SW480 (cell line): ENCODE measurements at places on chromosomes 5 and 9.

GRCh38 chr5:142323480-142324135 is 1.2 kb downstream of the SPRY4 start:
- DNase-seq = no peak

GRCh38 chr9:124331580-124331979 is 73.8 kb downstream of the NEK6 start:
- DNase-seq = no peak

DNA sequence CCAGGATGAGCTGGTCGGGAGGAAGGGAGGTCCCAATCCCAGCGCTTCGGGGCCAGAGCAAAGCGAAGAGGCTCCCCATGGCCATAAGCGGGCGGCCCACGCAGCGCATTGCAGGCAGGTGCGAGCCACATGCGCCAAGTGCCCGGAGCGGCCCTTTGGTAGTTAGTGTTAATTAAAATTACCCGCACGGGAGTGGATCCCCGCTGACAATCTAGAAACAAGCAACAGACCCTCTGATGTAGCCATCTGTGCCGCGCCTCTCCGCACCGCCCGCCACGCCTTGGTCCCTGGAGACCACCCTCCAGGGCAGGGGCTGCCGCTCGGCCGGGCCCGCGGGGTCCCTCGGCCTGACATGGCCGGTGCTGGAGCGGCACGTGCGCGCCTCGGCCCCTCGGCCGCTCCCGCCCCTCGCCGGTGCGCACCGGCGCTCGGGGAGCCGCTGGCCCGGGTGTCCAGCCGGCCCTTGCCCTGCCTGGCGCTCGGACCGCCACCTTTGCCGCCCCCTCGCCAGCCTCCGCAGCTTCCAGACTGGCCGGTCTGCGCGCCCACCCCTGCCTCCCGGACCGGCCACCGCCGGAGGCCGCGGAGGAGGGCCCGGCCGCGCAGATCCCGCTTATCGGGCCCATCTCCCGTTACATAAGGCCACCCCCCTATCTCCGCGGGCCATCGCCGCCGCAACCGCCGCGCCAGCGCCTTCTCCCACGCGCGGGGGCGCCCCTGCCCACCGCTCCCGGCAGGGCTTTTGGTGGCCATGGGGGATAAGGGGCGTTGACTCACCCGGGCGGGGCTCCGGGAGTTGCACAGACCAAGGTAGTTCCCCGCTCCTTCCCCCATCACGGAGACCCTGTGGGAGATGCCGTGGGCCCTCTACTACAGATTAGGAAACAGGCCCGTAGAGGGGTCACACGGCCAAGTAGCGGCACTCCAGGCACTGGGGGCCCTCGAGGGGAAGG is 1.9 kb upstream of the IL13 start:
- DNase-seq = no peak

- no peak for DNase-seq
Observed at GRCh38 chr9:21833090-21833801, 30.8 kb downstream of the MTAP start.

DNA sequence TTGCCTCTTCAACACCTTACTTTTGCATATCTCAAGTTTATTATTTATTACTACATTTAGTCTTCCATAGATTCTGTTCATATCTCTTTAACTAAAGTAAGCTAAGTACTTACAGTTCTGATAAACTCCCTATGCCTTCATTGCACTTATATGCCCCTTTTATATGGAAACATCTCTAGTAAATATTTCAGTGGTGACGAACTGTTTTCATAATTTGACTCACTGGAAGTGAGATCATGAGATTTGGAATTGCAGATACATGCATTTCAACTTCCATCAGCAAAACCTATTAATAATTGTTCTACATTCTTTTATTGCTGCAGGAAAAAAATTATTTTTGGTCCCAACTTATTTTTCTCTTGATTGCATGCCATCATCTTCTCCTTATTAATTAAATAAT is 263.5 kb downstream of the CD180 start:
- DNase-seq = no peak

DNA sequence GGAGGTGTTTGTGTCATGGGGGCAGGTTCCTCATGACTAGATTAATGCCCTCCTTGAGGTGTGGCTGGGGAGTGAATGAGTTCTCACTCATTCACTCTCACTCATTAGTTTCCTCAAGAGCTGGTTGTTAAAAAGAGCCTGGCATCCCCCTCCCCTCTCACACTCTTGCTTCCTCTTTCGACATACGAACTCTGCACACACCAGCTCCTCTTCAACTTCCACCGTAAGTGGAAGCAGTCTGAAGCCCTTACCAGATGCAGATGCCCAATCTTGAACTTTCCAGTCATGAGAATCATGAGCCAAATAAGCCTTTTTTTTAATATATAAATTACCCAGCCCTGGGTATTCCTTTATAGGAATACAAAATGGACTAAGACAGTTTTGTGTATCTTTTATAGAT is 82.5 kb downstream of the SPRY4 start:
- DNase-seq = no peak

GRCh38 chr5:38543886-38544285 is 12.6 kb downstream of the LIFR start:
- DNase-seq = no peak

GRCh38 chr5:3343211-3343610 is 252.4 kb upstream of the IRX1 start:
- no peak for DNase-seq

DNA sequence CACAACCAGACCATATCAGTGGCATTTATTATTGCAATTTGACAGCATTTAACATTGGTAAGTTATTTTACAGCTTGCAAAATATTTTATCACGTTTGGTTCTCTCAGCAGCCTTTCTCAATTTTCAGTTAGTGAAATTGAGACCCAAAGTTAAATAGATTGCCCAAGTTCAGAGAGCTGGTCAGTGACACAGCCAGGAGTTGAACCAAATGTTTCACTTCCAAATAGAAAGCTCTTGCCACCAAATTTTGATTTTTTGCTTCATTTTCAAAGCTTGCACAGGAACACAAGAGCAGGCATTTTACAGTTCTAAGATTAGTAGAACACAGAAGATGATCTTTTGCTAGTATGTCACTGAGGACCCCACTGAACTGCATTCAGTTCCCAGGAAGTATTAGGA is 271.5 kb upstream of the C9orf72 start:
- DNase-seq = no peak

GRCh38 chr5:93572608-93573353 is 8.2 kb downstream of the NR2F1-AS1 start:
- DNase-seq = no peak

DNA sequence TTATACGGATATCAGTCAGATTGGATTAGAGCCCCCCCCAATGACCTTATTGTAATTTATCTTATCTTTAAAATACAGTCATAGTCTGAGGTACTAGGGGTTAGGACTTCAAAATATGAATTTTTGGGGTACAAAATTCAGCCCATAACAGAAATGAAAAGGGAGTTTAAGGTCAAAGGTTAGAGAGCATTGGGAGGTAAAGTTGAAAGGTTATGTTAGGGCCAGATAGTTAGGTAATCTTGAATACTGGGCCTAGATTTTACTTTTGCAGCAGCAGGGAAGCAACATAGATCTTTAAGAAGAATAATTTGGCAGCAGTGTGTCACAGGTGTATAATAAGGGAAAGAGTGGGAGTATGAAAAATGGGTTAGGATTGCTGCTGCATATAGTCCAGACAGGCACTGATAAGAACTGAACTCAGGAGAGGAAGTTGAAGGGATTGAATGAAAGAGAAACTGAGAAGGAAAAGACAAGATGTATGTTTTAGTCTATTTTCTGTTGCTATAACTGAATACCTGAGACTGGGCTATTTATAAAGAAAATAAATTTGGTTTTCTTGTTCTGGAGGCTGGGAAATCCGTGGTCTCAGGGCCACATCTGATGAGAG is 10.7 kb upstream of the GCNT4 start:
- DNase-seq = no peak

DNA sequence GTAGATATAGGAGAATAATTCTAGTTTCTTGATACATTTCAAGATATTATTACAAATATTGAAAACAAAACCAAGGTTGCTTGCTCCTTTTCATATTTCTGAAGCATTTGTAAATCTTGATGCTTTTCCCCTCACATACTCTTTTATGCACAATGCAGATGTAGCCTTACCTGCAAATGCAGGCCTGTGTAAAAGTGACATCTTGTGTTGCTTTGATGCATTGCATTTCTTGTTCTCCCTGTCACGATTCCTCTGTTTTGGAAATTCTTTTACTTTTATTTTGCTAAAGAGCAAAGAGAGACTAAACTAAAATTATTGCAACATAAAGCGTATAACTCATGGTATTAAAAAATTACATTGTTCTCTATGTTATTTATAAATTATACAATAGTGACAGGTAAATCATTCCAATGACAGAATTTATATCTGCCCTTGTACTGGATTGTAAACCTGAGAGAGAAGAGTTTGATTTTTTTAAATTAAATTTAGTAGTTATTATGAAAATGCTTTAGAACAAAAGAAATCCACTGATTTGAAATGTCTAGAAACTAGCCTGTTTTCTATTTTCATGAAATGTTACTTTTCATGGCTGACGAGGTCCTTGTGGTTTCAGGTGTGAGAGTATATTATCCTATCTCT is 970.0 kb downstream of the MAT2B start:
- DNase-seq = peak; percentile 42

GRCh38 chr9:126499911-126500599 is 113.7 kb upstream of the LMX1B start:
- DNase-seq = no peak

- peak; percentile 36 for DNase-seq
Observed at GRCh38 chr5:123120197-123120596, 31.2 kb downstream of the PRDM6 start.

GRCh38 chr9:85223506-85224125 is 518.1 kb downstream of the AGTPBP1 start:
- DNase-seq = no peak

DNA sequence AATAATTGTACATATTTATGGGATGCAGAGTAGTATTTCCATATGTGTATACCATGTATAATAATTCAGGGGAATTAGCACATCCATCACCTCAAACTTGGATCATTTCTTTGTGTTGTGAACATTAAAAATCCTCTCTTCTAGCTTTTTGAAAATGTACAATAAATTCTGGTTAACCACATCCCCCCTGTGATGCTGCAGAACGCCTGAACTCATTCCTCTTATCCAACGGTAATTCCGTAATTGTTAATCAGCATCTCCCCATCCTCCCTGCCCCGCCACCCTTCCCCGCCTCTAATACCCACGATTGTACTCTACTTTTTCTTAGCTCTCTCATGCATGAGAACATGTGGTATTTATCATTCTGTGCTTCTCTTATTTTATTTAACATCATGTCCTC is 127.7 kb upstream of the ANKRD55 start:
- DNase-seq = no peak

DNA sequence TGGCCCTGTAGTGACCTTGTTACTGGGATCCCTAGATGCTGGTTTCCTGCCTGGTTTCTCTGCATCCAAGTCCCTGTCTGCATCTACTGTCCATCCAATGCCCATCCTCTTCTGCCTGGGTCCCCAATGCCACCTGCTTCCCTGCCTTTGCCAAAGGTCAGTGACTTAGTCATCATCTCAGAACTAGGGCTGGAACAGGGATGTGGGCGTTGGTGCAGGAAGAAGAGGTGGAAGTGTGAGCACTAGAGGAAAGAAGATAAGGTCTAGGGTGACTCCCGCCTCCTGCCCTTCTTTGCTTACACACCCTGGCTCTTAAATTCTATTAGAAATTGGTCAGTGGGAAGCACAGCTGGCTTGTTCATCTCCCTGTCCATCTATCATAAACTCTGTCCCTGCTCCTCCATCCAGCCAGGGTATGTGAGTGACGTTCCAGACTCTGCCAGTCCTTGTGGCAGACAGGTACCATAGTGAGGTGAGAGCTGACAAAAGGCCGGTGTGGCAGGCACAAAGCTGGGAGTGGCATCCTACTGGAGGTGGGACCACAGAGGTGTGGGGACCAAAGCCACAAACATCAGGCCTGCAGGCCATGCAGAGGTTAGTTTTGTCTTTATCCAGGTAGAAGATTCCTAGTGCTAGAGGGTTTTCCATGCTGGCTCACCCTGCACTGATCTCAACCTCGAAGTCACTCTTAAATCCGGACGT is 9.2 kb downstream of the PTPN3 start:
- peak; percentile 71 for DNase-seq

DNA sequence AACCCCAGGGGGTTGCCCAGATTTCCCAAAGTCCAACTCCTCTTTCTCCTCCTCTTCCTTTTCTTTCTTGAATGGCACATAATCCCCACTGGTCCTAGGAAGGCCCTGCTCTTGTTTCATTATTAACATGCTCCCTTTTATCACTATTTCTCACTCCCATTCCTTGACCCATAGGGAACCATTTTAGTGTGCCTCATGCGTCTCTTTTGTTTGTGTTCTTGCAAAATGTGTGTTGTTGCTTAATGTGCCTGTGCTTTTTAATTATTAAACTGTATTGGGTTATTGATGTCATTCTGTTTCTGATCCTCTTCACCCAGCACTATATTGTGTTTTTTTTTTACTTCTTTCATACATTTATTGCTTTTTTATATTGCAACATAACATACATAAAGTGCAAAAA is 4.1 kb upstream of the RNF130 start:
- DNase-seq = no peak

GRCh38 chr9:137797206-137798120 is 80.1 kb upstream of the CACNA1B start:
- no peak for DNase-seq

- DNase-seq = no peak
Observed at GRCh38 chr5:168407211-168407610, 79.1 kb upstream of the RARS1 start.

DNA sequence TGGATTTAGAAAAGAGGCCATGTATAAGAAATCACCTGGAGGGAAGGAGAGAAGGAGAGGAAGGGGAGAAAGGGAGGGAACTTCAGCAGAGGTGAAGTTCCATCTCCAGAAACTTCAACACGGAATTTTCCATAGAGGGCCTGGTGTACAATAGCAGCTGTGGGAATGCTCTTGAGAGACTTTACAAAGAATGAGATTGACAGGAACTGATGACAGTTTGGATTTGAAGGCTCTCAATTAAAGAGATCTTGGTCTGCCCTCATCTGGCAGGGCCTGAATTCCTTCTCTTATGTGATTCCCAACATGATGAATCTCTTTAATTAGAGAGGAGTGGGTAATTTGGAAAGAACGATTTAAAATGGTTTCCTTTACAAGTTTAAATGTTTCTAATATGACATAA is 143.5 kb downstream of the MLLT3 start:
- no peak for DNase-seq

- no peak for DNase-seq
Observed at GRCh38 chr9:124590889-124591641, 83.9 kb upstream of the NR5A1 start.
